GM04504 (cell line): ENCODE measurements at places on chromosomes 7 and 10.

DNA sequence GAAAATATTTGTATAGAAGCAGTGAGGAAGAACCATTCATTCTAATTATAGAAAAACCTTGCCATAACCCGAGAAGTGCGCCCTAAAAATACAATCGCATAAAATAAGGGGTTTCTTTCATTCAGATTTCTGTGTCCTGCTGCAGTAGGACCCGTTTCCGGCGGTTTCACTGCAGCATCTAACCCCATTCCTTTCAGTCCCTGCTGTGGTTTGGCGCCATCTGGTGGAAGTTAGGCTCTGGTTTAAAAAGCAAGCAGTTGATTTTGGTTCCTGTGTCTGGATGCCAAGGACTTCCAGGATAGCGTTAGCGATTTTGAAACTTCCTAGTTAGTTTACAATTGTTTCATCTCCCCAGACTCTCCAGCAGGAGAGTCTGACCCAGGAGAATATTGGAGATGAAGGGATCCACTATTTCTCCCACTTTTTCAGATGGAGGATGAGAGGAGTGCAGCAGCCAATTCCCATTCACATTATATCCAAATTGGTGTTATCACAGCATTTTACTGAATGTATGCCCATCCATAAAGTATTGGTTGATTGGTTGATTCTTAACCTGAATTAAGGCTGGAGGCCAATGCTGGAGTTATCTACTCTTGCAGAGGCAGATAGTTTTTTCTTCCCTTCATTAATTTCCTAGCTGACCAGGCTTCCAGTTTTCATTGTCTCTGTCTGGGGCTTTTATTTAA lies 128.8 kb upstream of the CACNA2D1 start:
- peak; percentile 71 for DNase-seq

DNA sequence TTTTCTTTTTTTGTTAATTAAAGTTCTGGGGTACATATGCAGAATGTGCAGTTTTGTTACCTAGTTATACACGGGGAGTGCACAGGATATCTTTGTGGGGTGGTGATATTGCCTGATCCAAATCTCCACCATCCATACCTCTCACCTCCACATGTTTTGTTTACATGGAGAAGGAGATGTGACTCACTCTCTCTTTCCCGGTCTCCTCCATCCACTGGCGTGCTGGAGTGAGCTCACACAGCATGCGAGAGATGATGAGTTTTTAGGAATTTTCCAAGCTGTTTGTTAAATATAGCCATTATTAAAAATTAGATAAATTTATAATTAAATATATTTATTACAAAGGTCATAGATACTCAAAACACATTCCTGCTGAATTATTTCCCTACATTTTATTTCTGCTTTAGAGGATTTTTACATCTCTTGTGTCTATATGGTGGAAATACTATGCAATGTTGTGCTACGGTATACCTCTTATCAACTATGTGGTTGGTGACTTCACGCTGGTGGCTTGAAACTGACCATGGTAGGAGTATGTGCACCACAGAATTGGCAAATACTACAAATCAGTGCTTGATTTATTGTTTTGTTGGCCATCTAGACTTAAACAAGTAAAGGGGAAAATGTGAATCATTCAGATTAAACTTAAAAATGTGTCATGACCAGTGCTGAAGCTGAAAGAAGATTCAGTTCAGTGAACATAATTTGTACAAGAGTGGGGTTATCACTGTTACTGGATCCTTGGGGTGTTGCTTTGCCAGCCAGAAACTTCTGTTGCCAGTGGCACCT lies 107.9 kb upstream of the FAM180A start:
- peak; percentile 32 for DNase-seq

DNA sequence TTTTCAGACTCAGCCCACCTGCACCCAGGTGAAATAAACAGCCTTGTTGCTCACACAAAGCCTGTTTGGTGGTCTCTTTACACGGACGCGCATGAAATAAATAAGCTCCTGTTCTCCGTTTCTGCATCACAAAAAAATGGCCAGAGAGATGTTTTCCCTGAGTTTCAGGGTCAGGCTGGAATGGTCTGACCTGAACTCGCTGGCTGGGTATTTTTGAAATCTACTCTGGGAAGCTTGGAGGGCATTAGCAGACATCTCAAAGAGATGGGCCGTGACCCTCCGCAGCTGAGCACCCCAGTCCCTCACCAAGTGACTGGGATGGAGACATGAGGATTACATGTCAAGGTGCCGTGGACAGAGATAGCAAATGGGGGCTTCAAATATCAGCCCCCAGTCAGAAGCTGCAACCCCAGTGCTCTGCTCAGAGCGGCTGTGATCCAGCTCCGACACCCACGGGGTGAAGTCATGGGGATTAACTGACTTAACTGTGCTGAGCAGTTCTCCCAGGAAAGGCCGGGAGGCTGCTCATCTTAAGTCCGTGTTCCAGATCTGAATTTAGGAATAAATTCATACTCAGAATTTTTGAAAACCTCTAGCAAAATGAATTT lies 22.3 kb downstream of the CALML5 start:
- no peak for DNase-seq

GRCh38 chr10:32059472-32059871 lies 3.2 kb upstream of the KIF5B start:
- no peak for DNase-seq

DNA sequence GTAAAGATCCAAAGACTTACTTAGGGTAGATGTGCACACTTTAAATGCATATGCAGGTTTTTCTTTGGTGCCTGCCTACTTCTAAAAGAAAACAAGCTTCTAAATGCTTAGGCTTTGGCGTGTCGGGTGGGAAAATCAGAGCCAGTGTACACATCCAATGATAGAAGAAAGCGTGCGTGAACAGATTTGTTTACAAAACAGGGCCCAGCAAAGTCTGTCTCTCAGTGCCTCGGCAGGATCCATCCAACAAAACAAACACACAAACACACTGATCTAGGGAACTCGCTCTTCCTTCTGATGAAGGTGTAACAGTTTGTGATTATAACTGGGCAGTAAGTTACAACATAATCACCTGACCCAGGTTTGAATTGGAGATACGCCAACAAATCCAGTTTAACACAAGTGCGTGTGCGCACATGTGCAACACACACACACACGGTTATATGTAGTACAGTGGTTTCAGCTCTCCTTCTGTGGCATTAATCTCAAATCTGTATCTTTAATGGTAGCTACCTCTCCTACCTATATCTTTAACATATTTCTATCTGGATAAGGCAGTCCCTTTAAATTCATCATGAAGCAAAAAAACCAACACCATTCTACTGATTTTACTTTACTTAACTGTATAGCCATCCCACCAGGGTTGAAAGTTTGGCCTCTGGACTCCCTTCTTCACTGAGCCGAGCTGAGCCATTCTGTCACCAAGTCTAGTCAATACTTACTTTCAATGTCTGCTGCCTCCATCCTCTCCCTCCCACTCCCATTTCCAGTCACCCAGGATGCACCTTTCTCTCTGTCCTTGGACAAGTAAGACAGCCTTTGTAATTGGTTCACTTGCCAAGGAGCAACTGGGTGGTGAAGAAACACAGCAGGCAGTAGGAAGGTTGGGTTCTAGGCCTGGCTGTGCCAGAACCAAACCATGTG lies 184.4 kb upstream of the KLF14 start:
- DNase-seq, result no peak

DNA sequence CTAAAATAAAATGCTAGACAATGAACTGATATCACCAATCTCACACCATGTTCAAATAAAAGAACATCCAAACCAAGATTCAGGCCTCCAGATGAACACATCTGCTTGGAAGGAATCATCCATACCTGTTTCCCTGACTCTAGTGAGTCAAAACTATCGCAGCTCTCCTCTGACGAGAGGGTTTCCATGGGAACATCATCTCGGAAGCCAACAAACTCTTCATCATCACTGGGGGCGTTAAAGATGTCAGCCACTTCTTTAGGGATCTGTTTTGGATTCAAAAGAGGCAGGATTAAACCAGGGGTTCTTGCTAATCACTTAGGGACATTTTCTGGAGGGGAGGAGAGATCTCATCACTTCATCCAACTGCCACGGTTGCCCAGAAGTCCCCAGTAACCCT lies 29.1 kb downstream of the CDCA7L start:
- DNase-seq, result no peak

GRCh38 chr10:101566333-101567164 lies 21.5 kb downstream of the POLL start:
- no peak for DNase-seq

DNA sequence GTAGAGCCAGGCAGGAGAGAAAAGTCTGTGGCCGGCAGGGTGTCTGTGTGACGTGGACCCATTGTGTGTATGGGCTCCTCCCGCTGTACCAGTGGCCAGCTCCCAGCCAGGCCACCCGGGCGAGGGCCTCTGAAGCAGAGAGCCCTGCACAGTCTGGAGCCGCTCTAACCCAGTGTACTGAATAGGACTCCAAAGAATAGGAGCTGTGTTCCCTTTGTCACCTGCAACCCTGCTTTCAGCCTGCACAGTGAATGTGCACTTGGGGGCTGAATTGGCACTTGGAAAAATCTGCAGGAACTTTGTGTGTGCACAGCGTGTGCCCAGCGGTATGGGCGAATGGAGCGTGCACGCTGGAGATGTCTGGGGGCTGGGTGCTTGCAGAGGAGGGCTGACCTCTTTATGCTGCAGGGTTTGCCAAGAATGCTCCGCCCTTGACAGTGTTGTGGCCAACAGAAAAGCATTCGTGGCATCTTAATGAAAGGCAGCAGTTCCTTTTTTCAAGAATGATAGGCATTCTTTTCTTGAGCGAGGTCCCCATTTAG lies 216.2 kb downstream of the AUTS2 start:
- DNase-seq, result peak; percentile 48

- no peak for DNase-seq
Measured at GRCh38 chr10:75400771-75401568, 594 bp downstream of the ZNF503 start.

- no peak for DNase-seq
Measured at GRCh38 chr7:95691464-95691863, 80.9 kb upstream of the DYNC1I1 start.

DNA sequence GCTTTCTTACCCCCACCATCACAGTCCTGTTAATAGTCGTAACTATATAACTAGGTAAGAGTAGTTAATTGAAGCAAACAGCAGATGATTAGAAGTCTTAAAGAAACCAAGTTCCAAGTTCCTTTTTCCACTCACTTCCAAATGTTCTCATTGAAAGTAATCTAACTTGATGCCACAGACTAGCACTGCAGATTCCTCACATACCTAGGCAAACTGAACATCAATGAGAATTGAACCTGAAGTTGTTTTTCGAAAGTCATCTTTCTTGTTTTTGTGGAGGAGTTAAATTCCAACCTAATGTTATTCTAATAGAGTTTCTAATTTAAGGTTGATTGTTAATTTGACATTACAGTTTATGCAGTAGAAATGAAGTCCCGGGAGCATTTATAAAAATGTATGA lies 5.5 kb downstream of the PRKG1 start:
- DNase-seq, result no peak

DNA sequence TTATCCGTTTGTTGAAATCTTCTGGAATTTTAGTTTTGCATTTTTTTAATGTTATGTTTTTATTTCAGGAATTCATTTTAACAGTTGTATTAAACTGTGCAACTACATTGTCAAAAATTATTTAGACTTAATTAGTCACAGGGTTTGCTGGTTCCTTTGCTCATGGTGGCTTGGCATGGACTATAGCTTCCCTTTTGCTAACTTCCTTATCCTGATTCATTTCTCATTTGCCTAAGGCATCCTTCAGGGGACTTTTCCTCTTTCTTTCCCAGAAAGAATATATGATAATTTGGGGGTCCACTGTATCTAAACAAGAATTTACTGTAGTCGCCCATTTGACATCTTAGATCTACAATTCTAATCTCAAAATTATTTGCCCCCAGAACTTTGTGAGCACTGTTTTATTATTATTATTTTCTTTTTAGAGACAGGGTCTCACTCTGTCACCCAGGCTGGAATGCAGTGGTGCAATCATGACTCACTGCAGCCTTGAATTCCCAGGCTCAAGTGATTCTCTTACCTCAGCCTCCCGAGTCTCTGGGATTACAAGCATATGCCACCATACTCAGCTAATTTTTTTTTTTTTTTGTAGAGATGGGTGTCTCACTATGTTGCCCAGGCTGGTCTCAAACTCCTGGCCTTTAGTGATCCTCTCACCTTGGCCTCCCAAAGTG lies 13.9 kb downstream of the FIGNL1 start:
- DNase-seq, result peak; percentile 58

- no peak for DNase-seq
Measured at GRCh38 chr10:5033061-5033778, 29.6 kb upstream of the AKR1C2 start.

- no peak for DNase-seq
Measured at GRCh38 chr7:128924707-128925588, 12.8 kb upstream of the IRF5 start.

DNA sequence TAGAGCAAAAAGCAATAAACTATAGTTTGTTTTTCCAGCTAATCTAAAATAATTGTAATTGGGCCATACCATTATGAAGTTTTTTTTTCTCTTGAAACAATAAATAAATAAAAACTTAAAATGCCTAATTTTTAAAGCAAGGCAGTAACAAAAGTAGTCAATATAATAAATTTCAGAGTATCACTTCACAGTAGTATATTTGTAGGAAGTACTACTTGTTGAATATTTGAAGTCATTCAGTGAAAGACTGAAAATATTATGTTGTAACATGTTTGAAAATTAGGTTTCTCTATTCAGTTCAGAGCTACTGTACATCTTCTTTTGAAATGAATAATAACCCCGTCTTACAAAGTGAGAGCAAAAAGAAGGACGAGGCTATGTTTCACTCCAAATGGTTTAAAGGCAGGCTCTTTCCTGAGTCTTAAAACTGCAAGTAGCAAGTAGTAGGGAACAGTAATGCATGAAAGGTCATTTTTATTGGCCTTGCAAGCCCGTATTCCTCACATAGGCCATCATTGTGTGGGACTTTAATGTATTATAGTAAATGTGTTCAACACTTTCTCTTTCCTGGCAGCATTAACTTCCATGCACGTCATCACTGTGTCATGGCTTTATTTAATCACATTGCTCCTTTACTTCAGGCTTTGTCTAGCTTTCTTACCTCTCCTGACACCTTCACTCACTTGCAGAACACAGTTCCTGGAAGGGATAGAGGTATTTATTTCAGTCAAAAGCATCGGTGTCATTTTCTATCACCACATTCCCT lies 141.4 kb downstream of the VTI1A start:
- no peak for DNase-seq

DNA sequence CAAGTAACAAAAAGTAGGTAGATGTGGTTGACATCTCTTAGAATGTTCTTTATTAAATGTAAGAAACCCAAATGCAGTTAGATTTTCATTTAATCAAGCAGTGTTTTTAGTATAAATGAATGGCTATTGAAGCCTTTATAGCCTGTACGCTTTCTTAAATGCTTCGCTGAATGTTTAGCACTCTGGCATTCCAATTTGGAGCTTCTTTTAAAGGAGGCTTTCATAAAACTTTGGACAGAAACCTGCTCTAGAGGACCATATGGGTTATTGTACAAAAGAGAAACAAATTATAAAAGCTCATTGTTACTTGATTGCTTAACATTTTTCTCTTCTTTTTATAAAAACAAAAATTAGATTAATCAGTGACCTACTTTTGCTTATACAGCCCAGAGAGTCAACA lies 59.5 kb downstream of the KCND2 start:
- no peak for DNase-seq

DNA sequence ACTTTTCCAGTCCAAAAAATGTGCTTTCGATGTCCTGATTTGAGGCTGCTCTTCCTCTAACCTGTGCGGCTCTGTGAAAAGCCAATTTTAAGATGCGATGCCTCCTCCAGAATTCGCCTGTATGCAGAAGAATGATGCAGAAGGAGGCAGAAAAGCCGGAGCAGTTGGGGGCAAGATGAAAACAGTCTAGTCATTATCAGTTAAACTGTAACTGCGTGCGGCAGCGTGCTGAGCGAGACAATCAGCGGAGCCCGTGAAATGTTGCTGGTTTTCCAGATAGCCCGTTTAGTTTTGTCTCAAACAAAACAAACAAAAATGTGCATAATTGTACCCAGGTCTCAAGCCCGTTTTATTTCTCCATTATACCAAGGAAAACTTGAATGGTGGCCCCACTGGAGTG lies 137.0 kb upstream of the FGFR2 start:
- DNase-seq, result no peak
